ENCODE measurements at places on chromosomes 12 and 14. TPM values are rescaled to one million over a fixed set of nuclear protein-coding genes. Genes with fewer than 3 reads are reported as not detected.

The RGS6 gene
- total RNA-seq: 9.4 TPM

The ADAMTS20 gene
- total RNA-seq: not detected

The CLEC1B gene
- not detected for total RNA-seq

The KCNH3 gene
- not detected for total RNA-seq

The CCDC177 gene
- not detected for total RNA-seq

The GPX2 gene
- total RNA-seq: not detected

The LUM gene
- total RNA-seq: not detected

The TSPAN19 gene
- total RNA-seq: not detected

GRCh38 chr14:58941629-58942028 lies 246.8 kb upstream of the DAAM1 start:
- H3K4me3 ChIP-seq: no peak overlapping the region
- no peaks in the 10 kb centered on the region for H3K36me3 ChIP-seq
- no peak overlapping the region for H3K27ac ChIP-seq
- DNase-seq: no peak
- H3K4me1 ChIP-seq: no peaks in the 10 kb centered on the region
- no peaks in the 10 kb centered on the region for H3K27me3 ChIP-seq

DNA sequence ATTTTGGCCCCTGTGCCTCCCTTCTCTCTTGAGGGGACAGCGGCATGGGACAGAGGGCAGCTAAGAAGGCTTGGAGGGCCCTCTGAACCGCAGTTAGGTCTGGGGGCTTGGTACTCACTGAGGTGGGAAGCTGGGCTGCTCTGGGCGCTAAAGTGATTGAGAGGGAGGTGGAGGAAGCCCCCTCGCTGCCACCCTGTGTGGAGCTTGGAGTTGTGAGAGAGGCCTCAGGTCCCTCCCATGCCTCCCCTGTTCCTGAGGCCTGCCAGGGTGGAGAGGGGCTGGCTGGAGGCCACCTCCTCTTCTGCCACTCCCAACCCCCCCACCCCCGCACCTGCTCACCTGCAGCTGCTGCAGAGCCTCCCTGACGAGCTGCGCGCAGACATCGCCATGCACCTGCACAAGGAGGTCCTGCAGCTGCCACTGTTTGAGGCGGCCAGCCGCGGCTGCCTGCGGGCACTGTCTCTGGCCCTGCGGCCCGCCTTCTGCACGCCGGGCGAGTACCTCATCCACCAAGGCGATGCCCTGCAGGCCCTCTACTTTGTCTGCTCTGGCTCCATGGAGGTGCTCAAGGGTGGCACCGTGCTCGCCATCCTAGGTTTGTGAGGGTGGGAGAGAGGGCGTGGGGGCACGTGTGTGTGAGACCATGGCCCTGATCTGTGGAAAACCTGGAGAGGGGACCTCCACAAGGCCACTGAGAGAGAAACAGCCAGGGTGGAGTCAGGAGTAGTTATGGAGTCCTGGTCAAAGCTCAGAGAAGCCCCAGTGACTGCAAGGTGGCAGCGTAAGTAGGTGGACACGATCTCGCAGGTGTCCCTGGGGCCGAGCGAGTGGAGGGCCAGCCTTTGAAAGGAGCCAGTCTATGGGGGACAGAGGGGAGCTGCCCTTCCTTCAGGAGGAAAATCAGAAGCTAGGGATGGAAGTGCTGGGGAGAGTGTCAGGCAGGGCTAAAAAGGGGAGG lies 11.2 kb downstream of the KCNH3 start:
- no peak overlapping the region for H3K27ac ChIP-seq
- H3K4me1 ChIP-seq: no peaks in the 10 kb centered on the region
- no peaks in the 10 kb centered on the region for H3K27me3 ChIP-seq
- H3K4me3 ChIP-seq: no peak overlapping the region

DNA sequence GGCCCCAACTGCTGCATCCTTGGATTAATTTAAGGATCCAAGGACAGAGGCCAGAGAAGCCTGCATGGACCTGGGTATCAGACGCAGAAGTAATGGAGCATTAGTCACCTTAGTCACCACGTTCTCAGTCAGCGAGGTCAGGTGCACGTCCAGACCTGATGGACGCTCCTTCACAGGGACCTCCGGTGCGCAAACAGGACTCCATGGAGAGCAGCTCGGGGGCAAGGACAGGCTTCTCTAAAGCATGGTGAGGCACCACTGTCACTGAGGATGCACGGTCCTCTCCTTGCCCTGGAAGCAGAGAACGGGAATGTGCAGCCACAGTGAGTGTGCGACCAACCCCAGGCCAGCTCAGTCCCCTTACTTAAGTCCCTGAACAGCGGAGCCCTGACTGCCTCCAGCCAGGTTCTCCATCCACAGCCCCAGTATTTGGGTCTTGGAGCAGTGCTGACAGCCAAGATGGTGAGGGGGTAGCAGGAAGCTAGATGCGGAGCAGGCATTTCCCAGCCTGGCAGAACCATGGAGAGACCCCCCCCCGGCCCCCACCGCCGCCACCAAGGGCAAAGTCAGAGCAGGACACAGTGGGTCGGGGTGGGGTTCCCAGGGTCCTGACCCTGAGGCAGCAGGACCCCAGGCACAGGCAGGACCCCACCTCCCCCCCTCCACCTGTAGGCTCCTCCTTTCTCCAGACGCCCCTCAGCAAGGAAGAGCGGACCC lies 253.4 kb upstream of the SFSWAP start:
- H3K27me3 ChIP-seq: no peaks in the 10 kb centered on the region
- H3K27ac ChIP-seq: no peak overlapping the region
- no peak for DNase-seq
- H3K36me3 ChIP-seq: no peaks in the 10 kb centered on the region

DNA sequence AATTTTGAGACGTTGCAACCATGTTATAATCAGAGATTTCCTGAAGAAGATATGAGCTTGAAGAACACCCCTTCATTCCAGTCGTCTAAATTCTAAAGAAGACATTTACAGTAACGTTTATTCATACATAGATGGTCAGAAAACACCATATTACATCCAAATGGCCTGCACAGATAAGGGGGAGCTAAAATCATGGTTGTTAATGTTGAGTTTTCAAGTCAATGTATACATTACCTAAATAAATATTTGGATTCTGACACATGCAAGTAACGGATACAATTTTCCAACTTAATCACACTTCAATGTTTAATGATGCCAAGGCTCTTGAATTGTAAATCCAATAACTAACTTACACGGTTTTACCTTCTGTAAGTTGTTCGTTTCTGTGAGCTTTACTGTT lies 318.4 kb downstream of the SLC6A15 start:
- no peaks in the 10 kb centered on the region for H3K27me3 ChIP-seq
- H3K36me3 ChIP-seq: no peaks in the 10 kb centered on the region
- no peaks in the 10 kb centered on the region for H3K4me1 ChIP-seq
- H3K27ac ChIP-seq: no peak overlapping the region

GRCh38 chr14:85527006-85527405 lies 2.9 kb upstream of the FLRT2 start:
- H3K27ac ChIP-seq: no peak overlapping the region
- H3K27me3 ChIP-seq: no peaks in the 10 kb centered on the region
- no peaks in the 10 kb centered on the region for H3K36me3 ChIP-seq

Measured in Karpas-422 (cell line).